T-helper 2 cell treated with Interferon-gamma antibody and Interleukin-4, amounts not matched to agents 5 μg/mL and 100 μg/mL, for 36 hours (primary cell): ENCODE measurements at places on chromosomes 6 and 20.

GRCh38 chr6:88380618-88381288 lies 214.6 kb upstream of the CNR1 start:
- no peak overlapping the region for H3K4me3 ChIP-seq
- no peak overlapping the region for H3K27ac ChIP-seq
- no peaks in the 10 kb centered on the region for H3K4me1 ChIP-seq
- no peaks in the 10 kb centered on the region for H3K36me3 ChIP-seq
- no peak for DNase-seq
- no peaks in the 10 kb centered on the region for H3K27me3 ChIP-seq

DNA sequence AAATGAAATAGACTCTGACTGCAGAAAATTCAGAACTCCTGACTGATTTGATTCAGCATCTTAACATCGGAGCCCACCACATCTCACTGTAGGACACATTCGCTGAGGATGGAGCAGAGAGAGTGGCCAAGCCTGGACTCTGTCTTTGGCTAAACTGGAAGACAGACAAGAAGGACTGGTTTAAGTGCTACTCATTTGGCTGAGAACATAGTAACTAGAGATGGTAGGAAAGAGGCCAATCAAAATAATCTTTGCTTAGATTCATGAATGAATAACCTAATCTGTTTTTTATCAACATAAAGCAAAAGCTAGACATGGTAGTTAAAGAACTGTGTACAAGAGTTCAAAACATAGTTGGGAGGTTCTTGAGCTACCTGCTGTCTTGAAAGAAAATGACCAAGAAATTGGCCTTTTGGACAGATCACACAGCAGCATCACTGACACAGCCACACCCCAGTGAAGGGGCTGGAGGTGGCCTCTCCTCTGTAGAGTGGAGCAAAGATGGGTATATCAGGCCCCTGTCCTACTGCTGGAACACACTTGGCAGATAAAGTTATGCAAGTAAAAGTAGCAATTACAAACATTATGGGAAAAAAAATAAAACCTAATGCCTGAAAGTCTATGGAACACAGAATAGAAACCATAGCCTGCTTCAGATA lies 87.1 kb upstream of the NT5E start:
- no peak overlapping the region for H3K27ac ChIP-seq
- H3K4me3 ChIP-seq, result no peak overlapping the region
- no peaks in the 10 kb centered on the region for H3K36me3 ChIP-seq
- no peak for DNase-seq
- peaks cover 11% of the 10 kb centered on the region for H3K27me3 ChIP-seq

DNA sequence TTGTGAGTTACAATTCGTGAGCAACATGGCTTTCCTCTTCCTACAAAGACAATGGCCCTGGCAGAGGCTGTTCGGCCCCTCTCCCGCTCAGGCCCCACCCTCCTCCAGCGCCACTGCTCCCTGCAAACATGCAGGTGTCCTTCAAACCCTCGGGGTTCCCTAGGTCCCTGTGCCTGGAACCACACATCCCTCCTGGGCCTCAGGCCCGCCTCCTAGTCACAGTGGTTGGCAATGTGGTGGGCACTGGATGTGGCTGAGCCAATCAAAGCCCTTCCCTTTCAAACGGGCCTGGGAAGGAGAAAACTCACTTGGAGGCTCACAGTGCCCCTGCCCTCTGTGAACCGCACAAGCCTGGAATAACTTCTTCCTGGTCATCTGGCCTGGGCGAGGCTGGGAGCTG lies 147.2 kb downstream of the TFAP2C start:
- peaks cover 6% of the 10 kb centered on the region for H3K27me3 ChIP-seq
- DNase-seq, result no peak
- peaks cover 4% of the 10 kb centered on the region for H3K4me1 ChIP-seq
- H3K27ac ChIP-seq, result no peak overlapping the region

DNA sequence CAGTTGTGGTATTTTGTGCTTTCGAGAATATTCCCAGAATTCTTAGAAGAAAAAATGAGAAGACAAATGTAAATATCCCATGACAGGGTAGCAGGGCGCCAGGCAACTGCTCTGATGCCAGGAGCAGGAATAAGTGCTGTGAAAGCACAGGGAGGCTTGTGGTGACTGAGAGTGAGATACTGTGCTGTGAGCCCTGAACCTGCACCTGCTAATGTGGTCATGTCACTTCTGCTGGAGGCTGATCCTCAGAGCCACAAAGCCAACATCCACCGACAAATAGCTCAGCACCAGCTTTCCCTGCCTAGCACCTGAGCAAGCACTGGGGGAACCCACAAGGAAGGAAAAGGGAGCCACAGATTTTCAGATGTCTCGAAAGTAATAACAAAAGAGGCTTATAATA lies 368.6 kb upstream of the CDH4 start:
- H3K36me3 ChIP-seq, result no peaks in the 10 kb centered on the region
- H3K27ac ChIP-seq, result no peak overlapping the region
- H3K27me3 ChIP-seq, result no peaks in the 10 kb centered on the region
- no peak overlapping the region for H3K4me3 ChIP-seq
- H3K4me1 ChIP-seq, result no peaks in the 10 kb centered on the region

- H3K27me3 ChIP-seq, result no peaks in the 10 kb centered on the region
- no peak overlapping the region for H3K4me3 ChIP-seq
- H3K36me3 ChIP-seq, result peaks cover 70% of the 10 kb centered on the region
Measured at GRCh38 chr20:44954211-44954610, 6.0 kb downstream of the TOMM34 start.

- H3K27me3 ChIP-seq, result peaks cover 6% of the 10 kb centered on the region
- DNase-seq, result no peak
- H3K27ac ChIP-seq, result no peak overlapping the region
- no peaks in the 10 kb centered on the region for H3K4me1 ChIP-seq
Measured at GRCh38 chr20:57890202-57890800, 180.5 kb upstream of the PMEPA1 start.

- peaks cover 11% of the 10 kb centered on the region for H3K36me3 ChIP-seq
- H3K4me1 ChIP-seq, result peaks cover 41% of the 10 kb centered on the region
- no peak overlapping the region for H3K27ac ChIP-seq
- peaks cover 20% of the 10 kb centered on the region for H3K27me3 ChIP-seq
- no peak for DNase-seq
- no peak overlapping the region for H3K4me3 ChIP-seq
Measured at GRCh38 chr20:3782597-3782996, 1.3 kb upstream of the SPEF1 start.

GRCh38 chr20:49513009-49513408 lies 30.5 kb upstream of the KCNB1 start:
- no peak for DNase-seq
- H3K36me3 ChIP-seq, result peaks cover 8% of the 10 kb centered on the region
- H3K4me3 ChIP-seq, result no peak overlapping the region
- H3K27me3 ChIP-seq, result no peaks in the 10 kb centered on the region

DNA sequence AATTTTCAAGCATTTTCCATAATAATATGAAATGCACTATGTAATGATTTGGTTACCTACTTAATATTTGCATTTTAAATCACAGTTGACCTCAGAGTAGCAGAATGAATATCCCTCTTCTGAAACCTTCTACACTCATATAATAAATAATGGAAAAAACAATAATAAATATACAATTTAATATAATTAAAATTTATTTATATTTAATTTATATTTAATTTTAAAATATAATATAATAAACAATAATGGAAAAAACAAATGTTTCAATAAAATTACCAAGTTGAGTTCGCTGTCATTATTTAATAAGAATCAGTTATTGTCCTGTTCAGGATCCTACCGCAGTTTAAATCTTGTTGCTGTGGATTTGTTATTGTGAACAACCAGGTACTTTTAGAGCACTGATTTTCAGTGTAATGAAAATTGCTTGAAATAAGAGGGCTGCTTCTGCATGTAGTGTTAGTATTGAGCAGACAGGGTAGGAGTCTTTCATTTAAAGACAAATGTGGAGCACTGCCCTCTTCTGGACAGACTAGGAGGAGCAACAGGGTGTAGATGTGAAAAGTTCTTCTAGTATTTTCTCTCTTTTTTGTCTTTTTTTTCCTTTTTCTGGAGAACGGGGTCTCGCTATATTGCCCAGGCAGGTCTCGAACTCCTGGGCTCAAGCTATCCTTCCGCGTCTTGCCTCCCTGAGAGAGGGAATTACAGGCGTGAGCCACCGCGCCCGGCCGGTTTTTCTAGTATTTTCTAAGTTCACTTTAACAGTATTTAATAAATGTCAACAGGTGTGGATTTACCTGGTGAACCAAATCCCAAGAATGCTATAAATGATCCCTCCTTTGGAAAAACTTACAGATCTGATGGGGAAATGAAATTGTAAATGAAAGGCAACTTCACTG lies 13.6 kb downstream of the TRAPPC3L start:
- no peaks in the 10 kb centered on the region for H3K36me3 ChIP-seq
- H3K4me3 ChIP-seq, result no peak overlapping the region
- H3K4me1 ChIP-seq, result no peaks in the 10 kb centered on the region
- peak; percentile 18 for DNase-seq
- H3K27ac ChIP-seq, result no peak overlapping the region
- H3K27me3 ChIP-seq, result peaks cover 50% of the 10 kb centered on the region

DNA sequence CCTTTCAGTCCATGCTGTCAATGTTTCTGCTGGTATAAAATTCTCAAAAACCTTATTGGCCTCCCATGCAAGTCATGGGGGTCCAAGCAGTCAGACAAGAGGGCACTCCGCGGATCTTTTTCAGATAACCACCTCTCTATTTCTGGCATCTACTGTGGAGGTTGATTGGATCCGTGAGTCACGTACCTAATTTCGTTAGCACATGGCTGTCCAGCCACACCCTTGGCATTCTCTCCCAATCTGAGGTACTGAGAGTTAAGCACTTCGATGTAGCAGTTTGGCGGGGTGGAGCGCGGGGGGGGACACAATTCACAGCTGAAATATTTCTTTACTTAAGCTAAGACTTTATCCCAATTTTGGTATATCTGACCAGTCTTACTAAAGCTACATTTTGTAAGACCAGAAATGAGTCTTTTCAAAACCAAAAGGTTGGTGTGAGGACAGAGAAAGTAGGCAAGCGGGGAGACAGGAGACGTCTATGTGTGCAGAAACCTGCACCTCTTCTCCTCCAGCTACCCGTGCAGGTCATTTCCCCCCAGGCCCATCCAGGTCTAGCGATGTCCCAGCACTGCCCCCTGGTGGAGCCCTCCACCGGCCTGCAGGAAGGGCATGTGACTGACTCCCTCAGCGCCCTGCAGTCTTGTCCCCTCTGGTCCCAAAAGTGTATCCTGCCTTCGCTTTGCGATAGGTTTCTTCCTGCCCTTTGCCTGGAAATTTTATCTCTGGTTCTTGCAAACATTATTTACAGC lies 113.1 kb downstream of the ADAT2 start:
- H3K36me3 ChIP-seq, result no peaks in the 10 kb centered on the region
- H3K4me3 ChIP-seq, result no peak overlapping the region
- DNase-seq, result peak; percentile 18

DNA sequence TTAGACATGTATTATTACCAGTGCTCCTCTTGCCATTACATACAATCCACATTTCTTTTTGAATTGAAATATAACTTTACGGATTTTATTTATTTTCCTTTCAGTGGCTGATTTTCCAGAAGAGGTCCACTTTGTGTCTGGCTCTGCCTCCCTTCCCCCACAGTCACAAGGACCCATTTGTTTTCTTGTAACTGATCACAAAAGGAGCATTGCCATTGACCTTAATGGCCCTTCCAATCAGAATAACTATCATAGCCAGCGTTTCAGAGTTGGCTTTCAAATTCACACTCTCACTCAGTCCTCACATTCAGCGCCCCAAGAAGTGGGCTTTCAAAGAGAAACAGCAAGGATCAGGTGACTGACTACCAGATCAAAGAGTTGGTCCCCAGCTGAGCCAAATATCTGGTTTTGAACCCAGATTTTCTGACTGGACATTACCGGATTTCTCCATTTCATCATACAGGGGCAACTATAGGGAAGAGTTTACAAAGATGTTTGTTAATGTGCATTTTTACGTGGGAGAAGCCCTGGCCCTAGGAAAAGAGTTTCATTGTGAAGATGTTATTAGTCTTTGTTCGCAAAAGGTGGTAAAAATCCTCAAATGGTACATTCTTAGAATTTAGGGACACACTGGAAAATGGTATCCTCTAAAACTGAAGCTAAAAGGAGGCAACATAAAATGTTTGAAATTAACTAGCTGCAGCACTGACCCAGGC lies 2.0 kb upstream of the SLC22A23 start:
- H3K4me3 ChIP-seq, result no peak overlapping the region
- H3K4me1 ChIP-seq, result peaks cover 6% of the 10 kb centered on the region
- H3K27ac ChIP-seq, result no peak overlapping the region
- no peak for DNase-seq
- no peaks in the 10 kb centered on the region for H3K36me3 ChIP-seq

- peaks cover 4% of the 10 kb centered on the region for H3K27me3 ChIP-seq
- H3K36me3 ChIP-seq, result no peaks in the 10 kb centered on the region
- H3K4me1 ChIP-seq, result peaks cover 11% of the 10 kb centered on the region
- no peak overlapping the region for H3K4me3 ChIP-seq
- no peak overlapping the region for H3K27ac ChIP-seq
Measured at GRCh38 chr6:159082039-159082815, 37.4 kb upstream of the TAGAP start.

GRCh38 chr6:145497006-145497405 lies 238.3 kb downstream of the EPM2A start:
- no peaks in the 10 kb centered on the region for H3K36me3 ChIP-seq
- no peaks in the 10 kb centered on the region for H3K27me3 ChIP-seq
- no peaks in the 10 kb centered on the region for H3K4me1 ChIP-seq
- no peak overlapping the region for H3K4me3 ChIP-seq
- H3K27ac ChIP-seq, result no peak overlapping the region

GRCh38 chr6:15504581-15505350 lies 158.1 kb downstream of the DTNBP1 start:
- H3K36me3 ChIP-seq, result peaks cover 38% of the 10 kb centered on the region
- no peak overlapping the region for H3K27ac ChIP-seq
- no peak for DNase-seq
- H3K27me3 ChIP-seq, result no peaks in the 10 kb centered on the region
- H3K4me1 ChIP-seq, result peaks cover 3% of the 10 kb centered on the region

DNA sequence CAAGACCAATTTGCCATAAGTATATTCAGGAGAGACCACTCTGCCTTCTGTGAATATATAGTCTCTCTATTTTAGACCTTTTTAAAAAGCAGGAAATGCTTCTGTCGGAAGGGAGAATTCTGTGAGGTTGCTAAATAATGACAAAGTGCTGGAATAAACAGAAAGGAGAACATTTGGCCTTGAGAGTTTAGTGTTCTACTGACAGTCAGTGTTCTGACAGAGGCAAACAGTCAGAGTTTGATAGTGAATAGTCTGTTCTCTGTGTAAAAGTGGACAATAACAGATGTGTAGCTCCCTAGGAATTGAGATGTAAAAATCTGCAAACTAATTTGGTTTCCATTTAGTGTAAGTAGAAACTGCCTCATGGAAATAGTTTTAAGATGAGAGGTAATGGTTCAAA lies 220.7 kb downstream of the PHF3 start:
- H3K27ac ChIP-seq, result no peak overlapping the region
- H3K27me3 ChIP-seq, result no peaks in the 10 kb centered on the region
- no peak for DNase-seq
- H3K4me3 ChIP-seq, result no peak overlapping the region
- H3K4me1 ChIP-seq, result no peaks in the 10 kb centered on the region
